Karpas-422 (cell line): ENCODE measurements at places on chromosomes 3 and 15.

- DNase-seq, result no peak
Observed at GRCh38 chr15:58740436-58740835, 9.1 kb downstream of the ADAM10 start.

DNA sequence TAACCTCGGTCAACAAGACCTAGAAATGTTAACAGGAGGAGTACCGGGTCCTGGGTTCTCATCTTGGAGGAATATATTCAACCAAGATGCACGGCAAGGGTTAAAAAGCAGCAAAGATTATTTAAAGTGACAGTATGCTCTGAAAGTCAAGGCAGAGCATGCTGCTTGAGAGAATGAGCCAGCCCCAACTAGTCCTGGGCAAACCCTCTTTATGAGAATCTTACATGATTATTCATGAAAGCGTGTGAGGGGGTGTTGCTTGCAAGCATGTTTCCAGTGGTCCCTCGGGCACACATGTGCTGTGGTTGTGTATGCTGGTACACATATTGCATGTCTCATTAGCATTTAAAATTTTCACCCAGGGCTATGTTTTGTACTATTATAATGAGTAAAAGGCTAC, 1445.6 kb downstream of the SI start:
- DNase-seq, result no peak

DNA sequence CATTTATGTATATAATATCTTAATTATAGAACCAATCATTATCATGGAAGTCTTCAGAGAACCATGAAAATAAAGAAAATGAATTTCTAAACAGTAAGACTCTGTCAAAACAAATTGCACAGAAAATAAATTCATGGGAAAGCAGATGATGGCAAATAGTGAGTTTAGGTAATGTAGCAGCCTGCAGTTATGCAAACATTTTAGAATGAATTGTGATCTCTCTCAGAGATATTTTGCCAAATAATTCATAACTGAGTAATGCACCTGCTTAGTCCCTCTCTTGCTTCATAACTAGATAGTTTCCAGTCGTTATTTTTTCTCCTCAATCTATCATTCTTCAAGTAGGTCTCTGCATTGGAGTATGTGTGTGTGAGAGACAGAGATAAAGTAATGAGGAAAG, 492.7 kb upstream of the THBS1 start:
- DNase-seq, result no peak

- DNase-seq, result peak; percentile 67
Observed at GRCh38 chr3:126389112-126389793, 5.5 kb upstream of the CFAP100 start.

DNA sequence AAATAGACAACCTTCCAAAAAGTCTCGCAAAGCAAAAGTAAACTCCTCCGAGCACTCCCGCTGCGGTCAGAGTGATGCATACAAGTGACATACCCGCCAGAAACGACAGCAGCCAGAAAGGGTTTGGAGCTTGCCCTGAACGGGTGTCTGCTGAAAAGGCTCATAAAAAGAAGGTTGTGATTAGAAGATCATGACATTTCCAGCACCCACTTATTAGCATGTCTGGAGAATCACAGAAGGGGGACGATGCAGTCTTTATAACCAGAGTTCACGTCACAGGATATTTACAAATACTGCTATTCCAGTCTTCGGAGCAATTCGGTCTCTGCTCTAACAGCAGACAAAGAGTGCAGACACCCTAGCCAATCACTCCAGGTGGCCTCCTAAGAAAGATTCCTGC, 59.1 kb upstream of the FRMD4B start:
- DNase-seq, result no peak

- DNase-seq, result no peak
Observed at GRCh38 chr3:45218578-45219390, 7.3 kb downstream of the TMEM158 start.

- DNase-seq, result no peak
Observed at GRCh38 chr3:140599496-140599895, 78.4 kb upstream of the TRIM42 start.

DNA sequence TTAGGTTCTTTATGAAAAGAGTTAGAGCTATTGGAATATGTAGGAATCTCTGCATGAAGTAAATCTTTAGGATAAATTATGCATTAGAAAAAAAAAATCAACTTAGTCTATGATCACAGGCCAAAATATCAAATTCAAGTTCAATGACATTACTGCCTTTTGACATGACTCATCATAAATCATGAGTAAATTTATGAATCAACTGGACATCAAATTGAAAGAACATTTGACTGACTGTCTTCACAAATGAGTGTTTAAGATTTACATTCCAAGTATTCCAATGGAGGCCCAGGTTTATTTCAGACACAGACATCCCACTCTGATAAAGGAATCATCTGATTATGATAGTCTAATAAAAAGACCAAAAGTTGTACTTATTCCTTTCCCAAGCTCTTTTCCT, 192.8 kb upstream of the TTC14 start:
- no peak for DNase-seq

GRCh38 chr3:177451864-177452830, 254.9 kb upstream of the TBL1XR1 start:
- no peak for DNase-seq

DNA sequence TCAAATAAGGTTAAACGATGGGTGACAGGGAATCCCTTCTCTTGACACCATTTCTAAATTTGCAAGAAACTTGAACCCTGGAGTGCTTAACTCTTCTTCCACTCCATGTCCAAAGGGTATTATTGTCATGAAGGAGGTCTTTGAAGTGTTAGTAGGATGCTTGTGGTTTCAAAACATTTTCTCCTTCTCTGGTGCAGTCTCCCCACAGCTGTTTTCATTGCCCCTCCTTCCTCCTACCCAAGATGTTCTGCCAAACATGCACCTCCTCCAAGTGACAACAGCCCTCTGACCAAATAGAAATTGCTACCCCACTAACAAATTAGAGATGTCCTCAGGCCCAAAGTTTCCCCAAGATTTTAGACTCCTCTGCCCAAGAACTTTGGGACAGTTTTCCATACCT, 151.4 kb downstream of the POLR2M start:
- DNase-seq, result no peak

DNA sequence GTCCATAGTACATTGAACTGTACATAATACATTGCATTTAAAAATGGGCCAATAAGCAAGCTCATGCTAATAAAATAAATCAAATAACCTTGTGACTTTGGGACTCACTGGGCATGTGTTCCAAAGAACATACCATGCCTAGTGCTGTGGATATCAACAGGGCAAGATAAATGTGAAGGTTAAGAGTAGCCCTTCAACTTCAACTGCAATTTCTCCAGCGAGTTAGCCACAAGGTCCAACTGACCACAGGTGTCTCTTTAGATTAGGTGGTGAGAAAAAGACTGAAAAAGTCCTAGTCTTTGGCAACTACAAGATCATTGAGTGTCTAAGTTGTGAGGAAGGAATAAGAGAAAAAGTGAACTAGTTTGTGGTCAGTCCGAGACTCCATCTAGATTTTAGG, 78.3 kb upstream of the ATP11B start:
- DNase-seq, result no peak

GRCh38 chr15:40028853-40029252, 10.1 kb downstream of the SRP14 start:
- DNase-seq, result no peak

- DNase-seq, result no peak
Observed at GRCh38 chr3:190546881-190547510, 33.1 kb downstream of the IL1RAP start.

DNA sequence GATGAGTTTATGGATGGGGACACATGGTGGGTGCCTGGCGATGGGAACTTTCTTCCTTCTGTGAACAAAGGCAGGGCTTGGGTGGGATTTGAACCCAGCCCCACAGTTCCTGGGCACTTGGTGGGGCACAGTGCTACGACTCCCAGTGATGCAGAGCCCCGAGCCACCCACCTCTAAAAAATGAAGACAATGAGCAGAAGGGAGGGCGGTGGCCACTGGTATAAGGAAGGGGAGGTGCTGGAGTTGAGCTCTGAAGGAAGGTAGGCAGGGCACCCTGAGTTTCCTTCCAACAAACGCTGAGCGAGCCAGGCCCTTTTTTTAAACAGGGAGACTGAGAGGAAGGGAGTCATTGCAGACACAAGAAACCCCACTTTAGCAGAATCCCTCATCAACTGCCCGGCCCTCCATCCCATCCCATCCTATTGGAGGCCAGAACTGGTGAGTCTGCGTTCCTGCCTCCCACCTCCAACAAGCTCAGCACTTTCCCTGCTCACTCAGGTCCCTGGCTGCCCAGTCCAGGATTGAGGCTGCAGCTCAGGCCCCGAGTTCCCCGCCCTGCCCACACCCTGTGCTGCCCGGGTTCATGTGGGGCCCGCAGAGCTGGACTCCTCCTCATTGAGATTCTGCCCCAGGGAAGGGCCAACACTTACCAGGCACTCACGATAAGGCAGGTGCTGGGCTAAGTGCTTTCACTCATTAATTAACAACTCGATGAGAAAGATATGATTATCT, 57.3 kb downstream of the LINGO1 start:
- no peak for DNase-seq

GRCh38 chr3:10444511-10444910, 60.9 kb downstream of the ATP2B2 start:
- no peak for DNase-seq

- DNase-seq, result no peak
Observed at GRCh38 chr3:136207489-136208115, 11.5 kb upstream of the MSL2 start.

DNA sequence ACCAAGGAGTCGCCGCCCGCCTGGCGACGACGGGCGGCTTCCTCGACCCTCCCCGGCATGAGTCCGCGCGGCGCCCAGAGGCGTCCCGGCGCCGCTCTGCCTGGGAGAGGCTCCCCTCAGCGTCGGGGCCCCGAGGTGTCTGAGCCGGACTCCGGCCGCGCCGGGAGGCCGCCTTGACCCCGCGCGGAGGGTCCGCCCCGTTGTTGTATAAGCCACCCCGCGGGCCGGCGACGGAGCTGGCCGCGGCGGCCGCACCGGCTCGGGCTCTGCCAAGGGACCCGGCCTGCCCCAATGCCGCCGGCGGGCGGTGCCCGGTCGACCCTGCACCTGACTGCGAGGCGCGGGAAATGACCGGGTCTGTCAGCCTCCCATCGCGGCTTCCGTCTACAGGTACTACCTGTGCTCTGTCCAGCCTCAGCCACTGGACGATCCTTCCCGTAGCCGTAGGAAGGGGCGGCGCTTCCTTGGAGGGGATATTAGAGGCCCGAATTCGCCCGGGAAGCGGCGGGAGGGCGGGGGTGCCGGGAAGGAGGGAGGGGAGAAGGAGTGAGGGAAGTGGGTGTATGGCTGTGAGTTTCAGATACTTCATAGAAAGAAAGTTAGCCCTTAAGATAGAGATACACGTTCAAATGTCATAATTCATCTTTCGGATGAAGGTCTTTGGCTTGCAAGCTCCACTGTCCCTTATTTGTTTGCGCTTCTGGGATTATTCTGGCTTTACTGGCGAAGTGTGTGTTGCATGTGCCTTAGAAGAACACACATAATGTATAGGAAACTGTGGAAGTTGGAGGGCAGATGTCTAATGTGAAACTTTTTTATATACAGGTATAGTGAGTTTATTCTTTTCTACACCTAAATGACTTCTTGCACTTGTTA, 620 bp downstream of the ABHD5 start:
- DNase-seq, result peak; percentile 56

- DNase-seq, result no peak
Observed at GRCh38 chr3:184236636-184237035, 7.3 kb downstream of the VWA5B2 start.

DNA sequence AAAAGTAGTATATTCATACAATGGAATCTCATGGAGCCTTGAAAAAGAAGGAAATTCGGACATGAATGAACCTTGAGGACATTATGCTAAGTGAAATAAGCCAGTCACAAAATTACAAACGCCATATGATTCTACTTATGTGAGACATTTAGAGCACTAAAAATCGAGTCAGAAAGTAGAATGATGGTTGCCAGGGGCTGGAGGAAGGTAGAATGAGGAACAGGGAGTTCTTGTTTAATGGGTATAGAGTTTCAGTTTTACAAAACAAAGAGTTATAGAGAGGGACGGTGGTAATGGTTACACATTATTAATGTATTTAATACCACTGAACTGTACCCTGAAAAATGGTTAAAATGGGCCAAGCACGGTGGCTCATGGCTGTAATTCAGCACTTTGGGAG, 19.5 kb downstream of the UBXN7 start:
- DNase-seq, result peak; percentile 63

DNA sequence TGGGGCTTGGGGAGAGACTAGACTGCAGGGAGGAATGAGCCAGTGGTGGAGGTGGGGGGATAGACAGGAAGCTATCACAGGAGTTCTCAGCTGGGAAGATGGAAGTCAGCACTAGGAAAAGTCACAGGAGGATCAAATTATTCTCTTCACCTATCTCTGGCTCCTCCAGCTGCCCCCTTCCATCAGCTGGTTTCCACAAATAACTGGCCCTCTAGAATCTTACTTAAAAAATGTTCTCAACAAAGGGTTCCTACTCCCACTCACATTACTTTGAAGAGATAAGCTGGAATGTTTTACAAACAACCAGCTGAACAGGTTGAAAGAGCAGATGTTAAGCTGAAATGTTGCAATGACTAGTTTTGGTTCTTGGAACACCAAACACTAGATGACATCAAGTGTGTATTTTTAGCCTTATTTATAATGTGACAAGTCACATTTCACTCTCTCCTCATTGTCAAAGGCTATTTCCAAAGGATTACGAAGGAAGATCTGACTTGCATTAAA, 102.7 kb upstream of the AADACL2 start:
- no peak for DNase-seq

DNA sequence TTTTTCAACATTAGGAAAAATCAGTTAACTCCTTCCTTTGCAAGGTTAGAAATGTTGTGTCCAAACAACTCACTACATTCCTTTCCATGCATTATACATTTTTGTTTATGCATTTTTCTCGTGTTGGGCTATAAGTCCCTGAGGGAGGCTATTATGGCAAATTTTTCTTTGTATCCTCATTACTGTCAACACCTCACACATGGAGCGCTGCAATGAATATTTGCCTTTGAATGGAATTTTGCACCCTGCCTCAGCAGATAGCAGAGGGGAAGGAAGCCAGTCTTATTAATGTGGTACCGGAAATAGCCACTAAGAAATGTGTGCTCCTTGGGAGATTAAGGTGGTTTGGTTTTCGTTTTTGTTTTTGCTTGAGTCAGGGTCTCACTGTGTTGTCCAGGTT, 134.7 kb downstream of the THSD4 start:
- no peak for DNase-seq

GRCh38 chr3:101066711-101067129, 73.5 kb upstream of the ABI3BP start:
- DNase-seq, result peak; percentile 2
